T-helper 22 cell (primary cell): ENCODE measurements at places on chromosomes 4 and X.

GRCh38 chrX:69538321-69538876 lies 34.3 kb downstream of the NALF2 start:
- DNase-seq = peak; percentile 31

- DNase-seq = no peak
These were observed 24.3 kb upstream of the PAK3 start for GRCh38 chrX:111071542-111072277.

DNA sequence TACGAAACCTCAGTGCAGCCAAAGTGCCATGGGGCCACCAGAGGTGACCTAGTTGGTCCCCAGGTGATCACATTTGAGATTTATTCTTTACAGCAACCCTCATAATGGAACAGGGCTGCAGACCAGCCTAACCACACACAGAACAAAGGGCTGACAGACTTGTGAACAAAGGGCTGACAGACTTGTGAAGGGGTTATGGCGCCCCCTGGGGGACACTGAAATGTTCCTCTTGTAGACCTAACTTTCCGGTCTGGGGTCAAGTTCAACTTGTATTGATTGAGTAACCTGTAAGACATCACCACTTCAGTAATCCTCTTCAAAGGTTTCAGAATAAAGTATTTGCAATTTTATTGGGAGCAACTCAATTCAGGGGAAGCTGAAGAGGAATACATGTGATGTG lies 175.9 kb upstream of the RPS6KA3 start:
- peak; percentile 56 for DNase-seq

- DNase-seq = no peak
These were observed 37.9 kb upstream of the FSTL5 start for GRCh38 chr4:162201673-162202072.

- DNase-seq = no peak
These were observed 142.3 kb downstream of the PDGFC start for GRCh38 chr4:156829201-156829873.

DNA sequence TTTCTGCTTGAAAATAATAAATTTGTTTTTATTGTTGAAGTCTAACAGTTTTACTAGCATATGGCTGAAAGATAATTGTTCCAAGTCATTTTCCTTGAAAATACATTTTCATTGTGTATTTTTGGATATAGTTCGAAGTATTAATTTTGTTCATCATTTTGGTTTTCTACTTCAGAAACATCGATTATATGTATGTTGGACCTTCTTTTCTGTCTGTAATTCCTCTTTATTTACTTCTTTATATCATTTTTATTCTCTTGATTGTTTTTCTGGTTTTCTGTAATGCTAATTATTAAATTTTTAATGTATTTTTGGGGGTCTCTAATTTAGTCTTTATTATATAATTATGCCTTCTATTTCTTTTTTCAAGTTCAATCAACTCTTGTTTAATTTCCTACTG lies 407.1 kb upstream of the FRG1 start:
- DNase-seq = no peak

DNA sequence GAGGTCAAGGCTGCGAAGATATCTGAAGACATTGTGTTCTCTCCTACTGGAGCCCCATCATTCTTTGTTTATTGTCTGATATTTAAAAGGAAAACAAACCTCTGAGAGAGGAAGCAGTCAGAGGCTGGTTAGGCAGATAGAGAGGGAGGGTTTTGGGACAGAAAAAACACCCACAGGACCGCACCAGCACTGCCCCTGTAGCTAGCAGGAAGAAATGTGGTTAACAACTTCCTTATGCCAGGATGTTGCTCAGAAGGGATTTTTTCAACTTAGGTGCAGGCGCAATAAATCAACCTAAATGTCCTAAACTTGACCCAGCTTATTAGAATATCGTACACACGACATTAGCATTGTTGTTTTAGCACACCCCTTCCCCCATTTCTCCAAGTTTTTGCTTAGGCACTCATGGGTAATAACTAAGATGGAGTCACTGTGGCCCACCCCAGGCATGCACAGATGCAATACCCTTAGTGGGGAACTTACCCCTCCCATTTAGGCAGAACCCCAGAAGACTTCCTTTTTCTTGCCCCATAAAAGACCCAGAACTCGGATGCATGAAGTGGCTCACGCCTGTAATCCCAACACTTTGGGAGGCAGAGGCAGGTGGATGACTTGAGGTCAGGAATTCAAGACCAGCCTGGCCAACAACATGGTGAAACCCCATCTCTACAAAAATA lies 2.8 kb upstream of the ZNF718 start:
- DNase-seq = peak; percentile 13

- no peak for DNase-seq
These were observed 53.0 kb downstream of the DCUN1D4 start for GRCh38 chr4:51895816-51896408.

- no peak for DNase-seq
These were observed 423.1 kb downstream of the BCOR start for GRCh38 chrX:39674490-39675161.

DNA sequence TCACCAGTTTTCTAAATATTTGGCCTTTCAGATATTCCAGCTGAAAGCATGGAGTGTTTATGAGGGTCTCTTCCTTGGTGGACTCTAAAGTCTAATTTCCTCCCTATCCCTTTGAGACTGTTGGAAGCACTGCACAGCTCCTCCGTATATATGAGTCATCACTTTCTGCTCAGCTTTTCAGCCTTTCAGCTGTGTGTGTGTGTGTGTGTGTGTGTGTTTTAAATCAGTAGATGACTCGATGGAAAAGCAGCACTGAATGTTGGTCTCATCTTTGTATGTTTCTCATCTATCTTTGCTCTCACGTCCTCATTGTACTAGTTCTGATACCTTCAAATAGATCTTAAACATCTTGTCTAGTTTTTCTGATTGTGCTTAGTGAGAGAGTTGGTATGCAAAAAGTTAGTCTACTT lies 81.6 kb downstream of the ZFX start:
- DNase-seq = no peak

DNA sequence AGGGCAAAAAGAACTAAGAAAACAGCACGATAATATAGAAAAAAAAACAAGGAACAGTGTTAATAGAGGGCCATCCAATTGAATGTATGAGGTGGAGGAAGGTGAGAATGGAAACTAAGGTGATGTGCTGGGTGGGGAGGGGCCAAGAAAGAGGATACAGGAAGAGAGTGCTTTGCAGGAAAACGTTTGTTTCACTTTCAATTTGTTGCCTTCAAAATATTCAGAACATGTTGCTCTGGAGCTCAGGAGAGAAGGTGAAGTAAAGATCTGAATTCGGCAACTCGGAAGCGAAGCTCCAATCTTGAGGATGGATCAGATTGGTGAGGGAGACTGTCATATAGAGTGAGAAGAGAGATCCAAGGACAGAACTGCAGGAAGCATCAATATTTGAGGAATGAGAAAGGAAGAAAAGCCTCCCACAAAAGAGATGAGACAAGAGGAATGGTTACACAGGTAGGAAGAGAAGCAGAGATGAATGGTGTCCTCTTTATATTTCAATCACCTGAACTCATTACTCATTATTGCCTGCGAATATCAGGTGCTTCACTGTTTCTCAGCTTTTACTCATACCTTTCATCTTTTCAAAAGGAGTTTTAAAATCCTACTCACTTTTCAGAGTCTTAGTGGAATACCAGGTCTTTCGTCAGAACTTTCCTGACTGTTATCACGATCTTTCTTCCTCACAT lies 14.7 kb upstream of the SEC24D start:
- peak; percentile 3 for DNase-seq

DNA sequence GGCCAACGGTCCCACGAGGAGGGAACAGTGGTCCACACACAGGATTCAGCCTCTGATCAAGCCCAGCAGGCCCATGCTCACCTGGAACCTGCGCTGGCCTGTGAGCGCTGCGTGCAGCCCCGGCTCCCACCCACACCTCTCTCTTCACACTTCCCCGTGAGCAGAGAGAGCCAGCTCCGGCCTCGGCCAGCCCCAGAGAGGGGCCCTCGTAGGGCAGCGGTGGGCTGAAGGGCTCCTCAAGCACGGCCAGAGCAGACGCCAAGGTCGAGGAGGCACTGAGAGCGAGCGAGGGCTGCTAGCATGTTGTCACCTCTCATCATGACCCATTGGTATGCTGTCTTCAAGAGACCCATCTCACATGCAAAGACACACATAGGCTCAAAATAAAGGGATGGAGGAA lies 83.0 kb upstream of the FMR1 start:
- DNase-seq = no peak

DNA sequence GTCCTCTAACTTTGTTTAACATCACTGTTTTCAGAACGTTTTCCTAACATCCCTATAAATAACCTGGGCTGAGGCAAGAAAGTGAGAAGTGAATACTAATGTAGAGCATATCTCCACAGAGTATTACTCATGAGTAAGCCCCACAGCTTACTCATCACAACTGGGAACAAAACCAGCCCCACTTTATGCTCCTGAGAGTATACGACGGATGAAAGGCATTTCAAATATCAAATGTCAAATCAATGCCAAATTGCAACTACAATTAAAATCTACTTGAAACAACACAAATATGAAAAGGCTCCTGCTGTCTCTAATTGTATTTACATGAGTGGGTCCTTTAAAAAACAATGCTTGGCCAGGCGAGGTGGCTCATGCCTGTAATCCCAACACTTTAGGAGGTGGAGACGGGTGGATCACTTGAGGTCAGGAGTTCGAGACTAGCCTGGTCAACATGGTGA lies 41.2 kb downstream of the SH3RF1 start:
- no peak for DNase-seq

DNA sequence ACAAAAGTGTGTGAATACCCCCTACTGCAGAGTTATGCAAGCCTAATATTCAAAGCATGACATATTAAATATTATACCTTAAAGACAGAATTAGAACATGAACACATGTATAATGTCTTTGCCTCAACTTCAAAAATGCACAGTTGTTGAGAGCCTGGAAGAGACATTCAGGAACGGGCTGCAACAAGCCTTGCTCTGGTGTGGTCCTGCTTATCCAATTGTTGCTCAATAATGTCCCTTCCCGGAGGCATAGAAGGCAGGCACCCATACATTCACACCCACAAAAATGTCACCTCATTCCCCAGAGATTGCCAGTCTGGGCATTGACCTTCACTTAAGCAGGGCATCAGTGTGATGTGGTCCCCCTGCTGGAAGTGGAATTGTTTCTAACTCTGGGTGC lies 238.8 kb downstream of the CBR4 start:
- no peak for DNase-seq

GRCh38 chrX:8743126-8743732 lies 11.3 kb upstream of the ANOS1 start:
- DNase-seq = peak; percentile 17

GRCh38 chrX:148426467-148426866 lies 74.0 kb upstream of the AFF2 start:
- DNase-seq = no peak

- DNase-seq = no peak
These were observed 262.7 kb downstream of the RCHY1 start for GRCh38 chr4:75251547-75251946.

DNA sequence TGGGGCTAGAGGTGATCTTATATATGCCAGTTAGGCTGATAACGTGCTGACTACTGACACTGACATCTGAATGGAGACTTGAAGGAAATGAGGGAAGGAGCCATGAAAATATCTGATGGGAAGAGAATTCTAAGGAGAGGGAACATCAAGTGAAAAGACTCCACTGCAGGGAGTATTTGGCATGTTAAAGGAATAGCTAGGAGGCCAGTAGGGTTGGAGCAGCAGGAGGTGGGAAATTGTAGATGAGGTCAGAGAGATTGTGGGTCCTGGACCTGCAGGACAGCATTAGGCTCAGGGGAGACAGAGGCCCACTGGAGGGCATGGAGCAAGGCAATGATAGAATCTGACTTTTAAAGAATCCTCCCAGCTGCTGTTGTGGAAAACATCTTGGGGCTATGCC lies 55.8 kb upstream of the NSUN7 start:
- DNase-seq = no peak

DNA sequence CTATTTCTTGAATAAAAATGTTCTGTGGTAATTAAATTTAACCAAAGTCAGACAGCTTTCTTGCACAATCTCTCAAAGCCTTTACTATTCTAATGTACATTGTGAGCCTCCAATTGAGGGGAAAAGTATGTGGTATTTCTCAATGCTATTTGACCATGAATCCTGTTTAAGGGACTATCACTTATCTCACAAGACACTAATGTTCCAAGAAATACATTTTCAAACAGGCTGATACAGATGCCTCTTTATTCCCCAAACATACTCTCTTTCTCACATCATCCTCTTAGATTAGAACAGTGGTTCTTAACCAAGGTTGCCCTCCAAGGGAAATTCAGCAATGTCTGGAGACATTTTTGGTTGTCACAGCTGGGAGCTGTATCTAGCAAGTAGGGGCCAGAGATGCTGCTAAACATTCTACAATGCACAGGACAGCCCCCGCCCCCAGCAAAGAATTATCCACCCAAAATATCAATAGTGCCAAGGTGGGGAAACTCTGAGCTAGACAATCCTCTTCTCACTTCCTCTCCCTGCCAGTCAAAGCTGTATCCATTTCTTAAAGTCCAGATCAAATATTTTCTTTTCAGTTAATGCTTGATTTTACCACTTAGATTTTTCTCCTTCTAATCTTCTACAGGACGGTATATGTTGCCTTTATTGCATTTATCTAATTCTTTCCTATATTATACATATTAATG lies 129.2 kb upstream of the TRIM2 start:
- DNase-seq = no peak

GRCh38 chrX:105307762-105308161 lies 87.3 kb upstream of the TEX13A start:
- no peak for DNase-seq

DNA sequence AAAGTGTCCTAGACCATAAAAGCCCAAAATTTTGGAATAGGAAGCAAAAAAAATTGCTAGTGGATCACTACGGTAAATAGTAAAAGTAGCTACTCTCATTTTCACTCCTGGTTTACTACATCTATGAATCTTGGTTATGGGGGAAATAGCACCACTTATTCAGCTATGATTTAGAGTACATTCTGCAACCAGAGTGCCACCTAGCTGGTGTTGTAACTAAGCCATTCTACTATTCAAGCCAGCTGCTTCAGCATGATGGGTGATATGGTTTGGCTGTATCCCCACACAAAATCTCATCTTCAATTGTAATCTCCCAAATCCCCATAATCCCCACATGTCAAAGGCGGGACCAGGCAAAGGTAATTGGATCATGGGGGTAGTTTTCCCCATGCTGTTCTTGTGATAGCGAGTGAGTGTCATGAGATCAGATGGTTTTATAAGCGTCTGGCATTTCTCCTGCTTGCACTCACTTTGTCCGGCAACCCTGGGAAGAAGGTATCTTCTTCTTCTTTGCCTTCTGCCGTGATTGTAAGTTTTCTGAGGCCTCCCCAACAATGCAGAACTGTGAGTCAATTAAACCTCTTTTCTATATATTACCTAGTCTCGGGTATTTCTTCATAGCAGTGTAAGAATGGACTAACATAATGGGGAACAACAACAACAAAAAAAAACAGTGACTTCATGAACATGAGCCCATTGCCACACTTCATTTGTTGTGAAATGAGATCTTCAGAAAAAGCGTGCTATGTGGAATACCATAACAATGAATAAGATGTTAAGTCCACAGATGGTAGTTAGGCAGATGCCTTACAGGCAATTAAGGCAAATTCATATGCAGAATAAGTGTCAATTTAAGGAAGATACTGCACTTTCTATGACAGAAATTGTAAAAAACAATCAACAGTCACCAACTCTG lies 280.1 kb downstream of the PABPC4L start:
- DNase-seq = no peak
